ENCODE measurements at places on chromosomes 5 and 9. TPM values are rescaled to one million over a fixed set of nuclear protein-coding genes. Genes with fewer than 3 reads are reported as not detected.

The PDE6A gene
- total RNA-seq = not detected

The PRKACG gene
- not detected for total RNA-seq

The POC5 gene
- 51.1 TPM for total RNA-seq

The HTR4 gene
- total RNA-seq = 0.18 TPM

The FABP6 gene
- 5.7 TPM for total RNA-seq

The TMEM252 gene
- total RNA-seq = not detected

The GBGT1 gene
- total RNA-seq = 13.9 TPM

The CCDC171 gene
- total RNA-seq = 0.57 TPM

The CAAP1 gene
- 46.1 TPM for total RNA-seq

The CCDC192 gene
- not detected for total RNA-seq

The SPINK4 gene
- total RNA-seq = not detected

The SHLD3 gene
- 7.7 TPM for total RNA-seq

The PCDHA8 gene
- total RNA-seq = not detected

The FOXD1 gene
- 62.3 TPM for total RNA-seq

The DBH gene
- not detected for total RNA-seq

The JAK2 gene
- 12.5 TPM for total RNA-seq

The SLC6A7 gene
- 0.06 TPM for total RNA-seq

The IFNK gene
- not detected for total RNA-seq

The IPO11 gene
- total RNA-seq = 30.3 TPM

The NPR3 gene
- total RNA-seq = 0.86 TPM

The JAKMIP2 gene
- 0.48 TPM for total RNA-seq

The C9orf153 gene
- not detected for total RNA-seq

Data from Daoy (cell line).